NCI-H2029 treated with DMSO at 0.1 percent for 48 hours (cell line): ENCODE measurements at places on chromosomes 16 and 17.

GRCh38 chr16:50809561-50809960 is 67.7 kb downstream of the CYLD start:
- DNase-seq = no peak

DNA sequence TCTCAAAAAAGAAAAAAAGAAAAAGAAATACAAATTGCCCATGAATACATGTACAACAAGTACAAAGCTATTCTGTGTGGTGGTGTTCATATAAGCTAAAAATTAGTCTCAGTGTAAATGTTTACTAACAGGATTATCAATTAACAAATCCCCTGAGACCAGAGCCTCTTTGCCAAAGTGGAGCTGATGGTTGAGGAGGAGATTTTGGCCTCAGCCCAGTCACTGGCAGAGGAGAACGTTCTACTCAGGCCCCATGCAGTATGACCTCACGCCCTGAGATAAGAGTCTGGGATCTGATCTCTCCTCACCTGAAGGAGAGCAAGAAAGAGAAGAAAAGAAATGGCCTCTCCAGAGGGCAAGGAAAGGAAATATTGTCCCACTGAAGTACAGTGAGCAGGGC is 35.5 kb upstream of the NOL11 start:
- DNase-seq = no peak

DNA sequence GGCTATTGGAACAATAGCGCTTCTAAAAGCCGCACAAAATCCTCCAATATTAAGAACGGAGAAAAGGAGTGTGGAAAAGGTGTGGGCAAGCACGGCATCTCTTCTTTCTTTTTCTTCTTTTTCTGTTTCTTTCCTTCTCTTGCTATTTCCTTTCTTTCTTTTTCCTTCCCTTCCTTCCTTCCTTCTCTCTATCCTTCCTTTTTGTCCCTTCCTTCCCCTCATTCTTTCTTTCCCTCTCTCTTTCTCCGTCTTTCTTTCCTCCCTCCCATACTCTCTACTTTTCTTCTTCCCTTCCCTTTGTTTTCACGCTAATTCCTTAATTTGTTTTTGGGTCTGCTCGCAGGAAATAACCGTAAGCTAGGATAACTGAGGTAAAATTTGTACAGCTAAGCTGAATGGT is 478.2 kb downstream of the MAF start:
- no peak for DNase-seq

DNA sequence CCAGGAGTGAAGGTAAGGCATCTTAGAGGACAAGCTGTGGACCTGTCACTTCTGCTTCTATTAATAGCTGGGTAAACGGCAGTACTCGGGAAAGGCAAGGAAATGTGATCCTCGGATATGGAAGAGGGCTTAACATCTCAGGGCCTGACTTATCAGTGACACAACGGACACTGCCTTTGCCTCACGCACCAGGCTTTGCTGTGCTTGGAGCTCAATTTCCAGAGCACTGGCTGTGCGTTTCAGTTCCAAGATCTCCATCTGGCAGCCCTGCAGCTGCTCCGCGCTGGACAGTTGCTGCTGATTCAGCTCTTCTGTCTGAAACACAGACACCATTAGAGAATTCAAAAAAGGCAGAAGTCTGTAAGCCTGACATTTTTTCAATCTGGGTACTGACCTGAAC is 3.5 kb downstream of the KRT40 start:
- no peak for DNase-seq

DNA sequence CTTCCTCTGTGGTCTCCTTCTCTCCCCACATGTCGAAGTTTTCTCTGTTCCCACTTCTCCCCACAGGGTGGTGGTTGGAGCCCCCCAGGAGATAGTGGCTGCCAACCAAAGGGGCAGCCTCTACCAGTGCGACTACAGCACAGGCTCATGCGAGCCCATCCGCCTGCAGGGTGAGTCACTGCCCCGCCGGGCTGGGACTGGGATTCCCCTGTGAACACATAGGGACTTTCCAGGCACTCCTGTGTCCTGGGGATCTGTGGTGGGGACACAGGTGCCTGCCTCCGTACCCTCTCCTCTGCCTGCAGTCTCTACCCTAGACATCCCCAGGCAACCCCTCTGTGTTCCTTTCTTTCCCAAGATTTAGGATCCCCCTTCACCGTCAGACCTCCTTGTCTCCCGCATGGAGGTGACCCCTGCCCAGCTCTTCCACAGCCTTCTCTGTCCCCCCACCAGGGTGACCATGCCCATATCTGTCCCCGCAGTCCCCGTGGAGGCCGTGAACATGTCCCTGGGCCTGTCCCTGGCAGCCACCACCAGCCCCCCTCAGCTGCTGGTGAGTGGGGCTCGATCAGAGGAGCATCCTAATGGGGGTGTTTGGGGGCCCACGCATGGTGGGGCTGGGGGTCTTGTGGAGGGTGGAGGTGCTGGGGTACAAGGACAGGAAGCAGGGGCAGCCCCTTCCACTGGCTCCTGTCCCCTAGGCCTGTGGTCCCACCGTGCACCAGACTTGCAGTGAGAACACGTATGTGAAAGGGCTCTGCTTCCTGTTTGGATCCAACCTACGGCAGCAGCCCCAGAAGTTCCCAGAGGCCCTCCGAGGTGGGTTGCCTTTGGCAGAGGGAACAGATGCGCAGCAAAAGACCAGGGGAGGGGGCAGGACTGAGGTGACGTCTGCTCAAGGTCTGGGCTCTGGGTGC is 5.8 kb downstream of the ITGAM start:
- DNase-seq = no peak

DNA sequence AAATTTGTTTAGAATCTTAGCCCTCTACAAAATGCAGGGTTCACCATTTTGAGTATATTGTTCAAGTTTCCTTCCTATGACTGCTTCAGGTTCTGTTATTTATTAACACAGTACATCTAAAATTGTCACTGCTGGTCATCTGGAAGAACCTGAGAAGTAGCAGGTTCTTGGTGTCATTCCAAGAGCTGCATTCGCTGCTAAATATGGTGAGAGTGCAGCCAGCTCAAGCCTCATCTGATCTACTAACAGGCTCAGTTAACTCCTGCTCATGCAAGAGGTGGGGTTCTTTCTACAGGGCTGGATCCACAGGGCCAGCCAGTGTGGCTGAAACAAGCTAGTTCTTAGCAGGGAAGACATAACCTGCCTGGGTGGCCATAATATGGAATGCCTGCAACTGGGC is 1946.1 kb downstream of the TP53TG3F start:
- DNase-seq = no peak

- DNase-seq = no peak
Measured at GRCh38 chr16:10981697-10982216, 37.4 kb downstream of the CLEC16A start.

DNA sequence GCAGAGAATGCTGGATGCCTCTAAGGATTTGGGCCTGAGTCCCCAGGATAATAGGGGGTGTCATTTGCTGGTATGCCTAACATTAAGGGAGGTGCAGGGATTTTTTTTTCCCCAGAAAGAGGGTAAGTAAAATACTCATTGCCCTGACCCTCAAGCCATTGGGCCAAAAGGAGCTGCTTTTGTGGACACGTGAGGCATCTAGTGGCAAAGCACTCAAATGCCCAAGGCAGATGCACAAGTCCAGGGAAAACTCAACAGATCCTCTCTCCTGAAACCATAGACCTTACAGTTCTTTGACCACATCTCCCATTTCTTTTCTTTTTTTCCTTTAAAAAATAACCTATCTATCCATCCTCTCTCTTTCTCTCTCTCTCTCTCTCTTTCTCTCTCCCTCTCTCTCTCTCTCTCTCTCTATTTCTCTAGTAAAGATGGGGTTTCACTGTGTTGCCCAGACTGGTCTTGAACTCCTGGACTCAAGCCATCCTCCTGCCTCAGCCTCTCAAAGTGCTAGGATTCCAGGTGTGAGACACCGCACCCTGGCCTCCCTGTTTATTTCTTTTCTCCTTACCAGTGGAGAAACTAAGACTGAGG is 11.8 kb downstream of the IRX5 start:
- no peak for DNase-seq

DNA sequence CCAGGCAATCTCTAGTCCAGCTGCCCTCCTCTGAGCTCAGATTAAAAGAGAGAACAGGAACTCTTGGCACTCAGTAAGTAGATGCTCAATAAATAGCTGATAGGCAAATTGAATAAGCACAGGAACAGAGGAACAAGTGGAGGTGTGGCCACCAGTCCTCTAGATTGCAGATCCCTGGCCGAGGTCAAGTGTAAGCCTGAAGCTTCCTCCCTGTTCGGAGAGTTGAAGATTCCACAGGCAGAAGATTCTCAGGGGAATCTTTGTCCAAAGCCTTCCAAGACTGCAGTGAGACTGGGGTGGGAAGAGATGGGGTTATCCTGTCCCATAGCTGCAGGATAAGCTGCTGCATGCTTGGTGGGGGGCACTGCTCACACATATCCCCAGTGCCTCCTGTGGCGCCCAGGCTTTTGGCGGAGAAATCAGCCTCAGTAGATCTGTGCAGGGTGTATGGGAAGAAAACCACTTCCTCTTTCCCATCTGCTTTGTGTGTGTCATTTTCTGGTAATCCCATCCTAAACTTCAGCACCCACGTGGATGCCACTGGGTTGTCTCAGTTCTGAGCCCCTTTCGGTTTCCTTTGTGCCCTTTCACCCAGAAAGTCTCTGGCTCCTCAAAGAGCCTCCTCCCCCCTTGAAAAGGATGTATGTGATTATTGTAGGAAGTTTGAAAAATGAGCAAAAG is 12.1 kb downstream of the CD300A start:
- DNase-seq = no peak

DNA sequence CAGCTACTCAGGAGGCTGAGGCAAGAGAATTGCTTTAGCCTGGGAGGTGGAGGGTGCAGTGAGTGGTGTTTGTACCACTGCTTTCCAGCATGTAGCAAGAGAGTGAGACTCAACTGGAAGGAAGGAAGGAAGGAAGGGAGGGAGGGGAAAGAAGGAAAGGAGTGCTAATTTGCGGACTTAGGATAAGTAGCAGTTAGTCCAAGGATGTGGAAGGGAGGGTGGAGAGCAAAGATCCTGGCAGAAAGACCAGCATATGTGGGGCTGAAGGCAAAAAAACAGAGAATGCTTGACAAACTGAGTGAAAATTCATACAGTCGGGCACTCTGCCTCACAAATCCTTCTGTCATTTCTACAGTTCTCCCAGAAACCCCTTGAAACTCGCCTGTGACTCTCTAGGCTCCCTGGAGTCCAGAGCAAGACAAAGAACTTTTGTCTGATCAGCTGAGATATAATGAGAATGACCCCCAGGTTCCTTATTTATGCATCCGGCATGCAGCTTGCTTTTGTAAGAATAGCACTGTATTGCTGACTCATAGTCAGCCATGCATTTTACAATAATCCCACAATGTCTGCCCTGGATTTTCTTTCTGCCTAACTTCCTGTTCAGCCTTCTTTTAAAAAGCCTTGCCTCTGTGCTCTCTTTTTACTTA is 31.5 kb downstream of the CDK5RAP3 start:
- no peak for DNase-seq

- no peak for DNase-seq
Measured at GRCh38 chr17:13302419-13302818, 284.6 kb upstream of the ELAC2 start.

DNA sequence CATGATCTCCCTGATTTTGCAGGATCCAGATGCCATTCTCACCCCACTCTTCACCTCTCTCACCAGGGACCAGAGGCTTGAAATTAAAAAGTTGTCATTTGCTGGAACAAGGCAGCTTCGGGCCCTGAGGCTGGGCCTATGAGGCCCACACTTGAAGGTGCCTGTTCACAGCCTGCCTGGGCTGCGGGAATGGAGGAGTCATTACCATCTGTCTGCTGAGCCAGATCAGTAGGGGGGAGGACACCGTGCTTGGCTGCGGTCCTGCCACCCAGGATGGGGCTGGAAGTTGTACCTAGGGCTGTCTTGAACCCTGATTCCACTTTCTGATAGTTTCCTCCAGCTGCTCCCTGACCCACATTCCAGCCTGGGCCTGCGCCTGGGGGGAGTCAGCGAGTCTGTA is 208.3 kb upstream of the N4BP1 start:
- no peak for DNase-seq

- DNase-seq = no peak
Measured at GRCh38 chr17:34451313-34451712, 88.3 kb upstream of the CCL1 start.

DNA sequence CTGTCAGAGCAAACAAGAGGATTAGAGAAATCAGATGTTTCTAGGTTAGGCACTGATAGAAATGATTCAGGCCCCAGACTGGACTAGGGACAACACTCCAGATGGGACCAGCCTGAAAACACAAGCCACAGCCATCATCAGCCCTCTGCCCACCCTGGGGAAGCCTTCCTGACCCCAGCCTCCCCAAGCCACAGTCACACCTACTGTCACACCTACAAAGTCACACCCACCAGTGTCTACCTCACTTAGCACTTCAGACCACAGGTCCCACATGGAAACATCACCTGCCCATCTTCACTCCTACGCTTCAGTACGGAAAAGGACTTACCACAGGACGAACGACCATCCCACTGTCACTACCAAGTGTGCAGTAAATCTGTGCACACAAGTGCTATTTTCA is 197.9 kb downstream of the ZFHX3 start:
- no peak for DNase-seq

- DNase-seq = no peak
Measured at GRCh38 chr16:85391175-85391707, 221.9 kb upstream of the GSE1 start.

DNA sequence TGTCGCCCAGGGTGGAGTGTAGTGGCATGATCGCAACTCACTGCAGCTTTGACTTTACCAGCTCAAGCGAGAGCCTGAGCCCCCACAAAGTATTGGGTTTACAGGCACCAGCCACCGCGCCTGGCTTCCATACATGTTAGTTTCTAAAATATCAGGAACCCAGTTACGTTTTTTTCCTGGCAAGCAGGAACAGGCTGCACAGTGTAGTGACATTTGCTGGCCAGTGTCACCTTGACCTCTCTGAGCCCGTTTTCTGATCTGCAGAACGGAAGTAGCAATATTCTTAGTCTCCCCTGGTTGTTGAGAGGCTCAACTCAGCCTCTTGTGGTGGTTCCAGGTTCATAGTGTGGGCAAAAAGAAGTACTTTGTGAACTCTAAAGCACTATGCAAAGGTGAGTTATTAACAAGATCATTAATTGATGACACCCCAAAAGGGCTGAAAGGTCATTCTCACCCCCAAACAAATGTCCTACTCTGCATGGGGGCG is 15.6 kb downstream of the IGF2BP1 start:
- DNase-seq = no peak

- no peak for DNase-seq
Measured at GRCh38 chr16:55175389-55175788, 148.6 kb upstream of the IRX6 start.

DNA sequence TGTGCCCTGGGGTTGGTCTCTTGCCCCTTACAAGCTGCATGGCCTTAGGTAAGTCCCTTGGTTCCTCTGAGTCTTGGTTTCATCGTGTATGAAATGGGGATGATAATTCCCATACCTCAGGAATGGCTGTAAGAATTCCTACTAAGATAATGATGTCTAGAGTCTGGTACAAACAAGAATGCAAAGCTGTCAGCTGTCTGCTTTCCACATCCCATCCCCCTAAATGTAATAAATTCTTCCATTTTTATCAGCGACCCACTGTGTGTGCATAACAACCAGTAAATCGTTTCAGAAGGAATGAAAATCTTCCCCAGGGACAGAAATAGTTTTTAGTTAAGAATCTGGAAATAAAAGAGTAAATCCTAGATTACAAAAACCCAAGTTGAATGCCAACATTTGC is 95.4 kb downstream of the CPPED1 start:
- DNase-seq = no peak

- no peak for DNase-seq
Measured at GRCh38 chr16:4358831-4359561, 7.9 kb upstream of the PAM16 start.
